Stimulated activated CD8-positive, alpha-beta memory T cell treated with anti-CD3 and anti-CD28 coated beads, Interleukin-4, amount 100 ng/mL, for 4 hours (primary cell): ENCODE measurements at places on chromosomes 2 and 18.
A peak's percentile ranks its signal among the peaks of the same experiment; 100 is the strongest.

DNA sequence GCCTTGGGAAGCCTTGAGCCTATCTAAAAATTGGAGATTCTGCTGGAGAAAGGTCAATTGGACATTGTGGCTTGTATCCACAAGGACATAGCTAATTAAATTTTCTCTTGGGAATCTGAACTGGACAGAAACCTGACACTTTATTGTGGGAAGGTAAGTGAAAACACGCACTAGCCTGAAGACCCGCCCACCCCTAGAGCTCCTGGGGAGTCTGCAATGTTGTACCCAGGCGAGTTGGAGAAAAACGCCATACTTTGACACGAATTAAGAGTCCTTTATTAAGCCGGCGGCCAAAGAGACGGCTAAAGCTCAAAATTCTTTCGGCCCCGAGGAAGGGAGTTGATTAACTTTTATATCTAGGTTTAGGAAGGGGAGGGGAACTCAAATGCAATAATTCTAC lies 1.2 kb upstream of the ZNF892 start:
- DNase-seq, result no peak

DNA sequence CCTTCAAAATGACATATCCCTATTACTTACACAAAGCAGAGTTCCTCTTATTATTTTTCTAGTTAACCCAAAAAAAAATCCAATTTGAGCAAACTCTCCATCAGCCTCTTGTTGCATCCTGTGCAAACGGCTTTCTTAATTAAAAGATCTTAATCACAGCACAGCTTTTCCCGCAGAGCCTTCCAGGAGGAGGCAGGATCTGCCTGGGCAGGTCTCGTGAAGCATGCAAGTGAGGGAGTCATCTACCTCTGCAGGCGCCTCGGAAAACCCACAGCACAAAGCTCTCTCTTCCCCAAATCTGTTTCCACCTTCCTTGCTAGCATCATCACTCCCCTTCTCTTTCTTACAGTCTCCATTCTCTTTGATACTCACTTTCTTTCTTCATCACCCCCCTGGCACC lies 100.4 kb downstream of the EN1 start:
- no peak for DNase-seq

DNA sequence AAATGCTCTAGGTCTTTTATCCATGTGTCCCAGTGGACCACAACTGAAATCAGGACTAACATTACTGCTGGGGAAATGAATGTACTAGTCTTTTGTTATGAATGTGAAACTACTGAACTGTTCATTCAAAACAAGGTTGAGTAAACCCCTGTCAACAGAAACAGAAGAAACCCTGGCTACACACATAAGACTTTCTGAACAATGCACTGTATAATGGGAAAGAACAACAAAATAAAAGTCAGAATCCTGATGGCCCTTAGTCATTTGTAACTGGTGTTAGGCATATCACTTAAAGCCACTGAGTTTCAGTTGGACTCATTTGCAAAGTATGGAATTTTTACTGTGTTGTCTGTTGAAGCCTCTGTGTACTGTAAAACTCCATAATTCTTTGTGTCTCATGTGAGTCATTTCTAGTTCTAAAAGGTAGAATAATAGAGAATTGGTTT lies 77.0 kb upstream of the UBXN4 start:
- DNase-seq, result no peak

DNA sequence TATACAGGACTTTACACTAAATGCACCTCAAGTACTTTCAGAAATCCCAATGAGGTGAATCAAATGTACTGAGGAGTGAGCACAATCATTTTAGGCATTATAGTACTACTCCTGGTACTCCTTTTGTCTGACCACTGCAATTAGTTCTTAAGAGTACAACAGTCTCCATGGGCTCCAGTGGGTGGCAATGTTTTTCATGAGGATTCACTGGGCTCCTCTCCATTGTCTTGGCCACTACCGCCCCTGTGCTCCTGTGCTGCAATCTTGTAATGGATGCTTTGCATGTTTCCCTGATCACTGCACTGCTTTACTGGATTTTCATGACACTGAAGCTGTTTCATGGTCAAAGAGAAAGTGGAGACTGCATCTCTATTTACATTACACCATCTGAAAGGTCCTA lies 268.5 kb upstream of the ZSWIM2 start:
- DNase-seq, result no peak

- DNase-seq, result no peak
Observed at GRCh38 chr2:196362973-196363549, 191.7 kb upstream of the STK17B start.

DNA sequence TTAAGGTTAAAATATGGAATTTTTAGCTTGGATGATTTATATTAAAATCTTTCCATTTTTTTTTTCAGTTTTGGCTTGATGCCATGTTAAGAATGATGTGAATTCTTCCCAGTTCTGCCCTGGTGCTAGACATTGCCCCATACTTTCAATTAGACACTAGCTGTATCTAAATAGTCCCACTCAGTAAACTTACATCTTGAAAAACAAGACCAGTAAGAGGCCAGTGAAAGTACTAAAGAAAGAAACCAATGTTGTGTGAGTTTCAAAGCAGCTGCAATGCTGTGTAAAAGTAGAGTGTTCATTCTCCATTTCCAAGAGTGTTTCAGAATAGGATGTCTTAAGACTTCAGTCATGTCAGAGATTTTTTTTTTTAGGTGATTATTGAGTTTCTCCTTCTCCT lies 40.0 kb upstream of the CYBRD1 start:
- DNase-seq, result no peak

DNA sequence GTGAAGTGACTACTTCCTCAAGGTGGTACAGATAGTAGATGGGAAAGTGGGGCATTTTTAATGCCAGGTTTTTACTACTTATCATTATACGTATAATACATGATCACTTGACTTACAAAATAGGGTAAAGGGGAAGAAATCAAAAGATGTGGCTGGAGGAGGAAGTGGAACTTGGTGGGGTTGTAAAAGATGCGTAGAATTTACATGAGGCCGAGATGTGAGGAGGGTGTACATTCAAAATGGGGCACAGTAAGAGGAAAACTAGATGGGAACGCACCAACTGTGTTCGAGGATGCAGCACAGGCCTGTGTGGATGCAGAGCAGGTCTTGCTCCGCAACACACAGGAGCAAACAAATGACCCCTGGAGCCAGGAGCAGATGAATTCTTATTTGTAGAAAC lies 403.3 kb downstream of the TXNL1 start:
- no peak for DNase-seq

DNA sequence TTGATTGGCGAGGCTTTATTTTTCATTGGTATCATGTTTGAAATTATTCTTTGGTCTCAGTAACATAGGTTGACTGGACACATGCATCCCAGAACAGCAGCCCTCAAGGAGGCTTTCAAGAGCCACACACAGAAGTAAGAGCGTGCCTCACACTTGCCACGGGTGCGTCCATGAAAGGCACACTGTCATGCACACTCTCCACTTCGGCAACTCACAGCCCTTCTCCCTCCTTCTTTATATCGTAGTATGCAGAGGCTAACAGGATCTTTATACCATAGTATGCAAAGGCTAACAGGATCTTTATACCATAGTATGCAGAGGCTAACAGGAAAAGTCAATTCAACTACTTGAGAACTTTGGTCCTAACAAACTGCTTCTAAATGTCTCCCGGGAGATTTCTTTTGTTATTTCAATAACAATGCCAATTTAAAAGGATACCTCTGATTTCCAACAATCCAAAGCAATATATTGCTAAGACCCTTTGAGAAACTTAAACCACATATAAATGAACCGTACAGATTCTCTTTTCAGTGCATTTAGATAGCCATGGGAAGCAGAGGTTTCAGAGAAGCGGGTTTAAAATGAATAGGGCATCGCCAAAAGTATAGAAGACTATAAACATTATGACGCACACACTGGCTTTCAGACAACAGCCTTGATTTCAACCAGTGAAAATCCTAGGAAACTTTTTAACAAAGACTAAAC lies 26.5 kb upstream of the ZNF516 start:
- DNase-seq, result no peak

DNA sequence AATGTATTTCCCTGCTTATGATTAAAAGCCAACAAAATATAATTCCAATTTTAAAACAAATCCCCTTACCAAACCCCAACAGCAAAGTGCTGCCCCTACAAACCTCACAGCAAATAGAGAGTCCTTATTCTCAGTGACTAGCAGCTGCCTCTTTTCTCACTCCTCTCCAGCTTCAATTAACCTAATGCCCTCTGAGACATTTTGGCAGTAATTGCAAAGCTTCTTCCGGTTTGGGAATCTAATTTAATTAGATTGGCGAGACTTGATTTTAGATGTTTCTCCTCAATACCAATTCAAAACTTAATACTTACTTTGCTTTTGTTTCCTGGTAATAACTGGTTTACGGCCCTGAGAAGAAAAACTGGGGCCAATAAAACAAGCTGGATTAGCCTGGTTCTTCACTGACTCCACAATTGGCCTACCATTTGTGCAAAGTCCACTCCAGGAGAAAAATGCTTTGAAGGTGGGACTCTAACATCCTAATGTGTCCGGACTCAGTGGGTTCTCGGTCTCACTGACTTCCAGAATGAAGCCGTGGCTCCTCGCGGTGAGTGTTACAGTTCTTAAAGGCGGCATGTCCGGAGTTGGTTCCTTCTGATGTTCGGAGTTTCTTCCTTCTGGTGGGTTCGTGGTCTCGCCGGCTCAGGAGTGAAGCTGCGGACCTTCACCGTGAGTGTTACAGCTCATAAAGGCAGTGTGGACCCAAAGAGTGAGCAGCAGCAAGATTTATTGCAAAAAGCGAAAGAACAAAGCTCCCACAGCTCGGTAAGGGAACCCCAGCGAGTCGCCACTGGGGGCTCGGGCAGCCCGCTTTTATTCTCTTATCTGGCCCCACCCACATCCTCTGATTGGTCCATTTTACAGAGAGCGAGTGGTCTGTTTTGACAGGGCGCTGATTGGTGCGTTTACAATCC lies 52.8 kb downstream of the SLC35F5 start:
- no peak for DNase-seq

DNA sequence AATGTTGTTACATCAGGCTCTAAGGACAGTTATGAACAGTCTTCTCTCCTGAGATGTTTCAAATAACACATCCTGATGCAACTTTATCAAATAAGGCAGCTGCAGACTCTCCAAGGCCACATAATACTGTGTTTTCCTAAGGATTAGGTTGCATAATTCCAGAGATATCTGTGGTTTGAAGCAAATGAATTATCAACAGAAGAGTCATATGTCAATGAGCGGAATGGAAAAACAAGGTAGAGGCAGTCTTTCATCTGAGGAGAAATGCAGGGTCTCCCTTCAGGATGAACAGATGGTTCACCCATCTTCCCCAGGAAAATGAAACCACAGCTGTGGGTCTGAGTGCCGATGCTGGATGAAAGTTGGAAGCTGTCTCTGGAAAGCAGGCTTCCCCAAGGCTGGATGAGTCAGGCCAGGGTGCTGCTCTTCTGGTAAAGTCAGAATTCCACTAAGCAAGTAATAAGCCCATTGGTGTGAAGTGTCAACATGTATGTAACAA lies 22.2 kb downstream of the LYG1 start:
- no peak for DNase-seq

- no peak for DNase-seq
Observed at GRCh38 chr2:129015397-129016285, 697.0 kb upstream of the HS6ST1 start.

- DNase-seq, result no peak
Observed at GRCh38 chr2:239677453-239678185, 276.8 kb upstream of the HDAC4 start.

- no peak for DNase-seq
Observed at GRCh38 chr2:216286616-216287231, 85.6 kb downstream of the MARCHF4 start.

- DNase-seq, result peak; percentile 43
Observed at GRCh38 chr2:102449370-102449974, 23.6 kb upstream of the SLC9A4 start.

GRCh38 chr2:40093021-40093675 lies 314.1 kb upstream of the THUMPD2 start:
- DNase-seq, result no peak

DNA sequence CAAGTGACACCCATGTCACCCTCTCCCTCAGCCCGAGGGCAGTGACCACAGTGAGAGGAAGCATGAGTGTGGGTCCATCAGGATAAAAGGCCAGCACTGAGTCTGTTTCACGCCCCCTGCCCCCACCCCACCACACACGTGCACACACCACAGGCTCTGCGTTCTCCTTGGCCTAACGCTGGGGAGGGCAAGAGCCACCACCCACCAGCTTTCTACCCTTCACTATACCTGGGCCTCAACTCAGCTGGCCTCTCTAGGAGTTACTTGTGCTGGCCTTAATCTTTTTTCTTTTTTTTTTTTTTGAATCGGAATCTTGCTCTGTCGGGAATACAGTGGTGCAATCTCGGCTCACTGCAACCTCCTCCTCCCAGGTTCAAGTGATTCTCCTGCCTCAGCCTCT lies 140.5 kb downstream of the ZFP36L2 start:
- DNase-seq, result no peak

DNA sequence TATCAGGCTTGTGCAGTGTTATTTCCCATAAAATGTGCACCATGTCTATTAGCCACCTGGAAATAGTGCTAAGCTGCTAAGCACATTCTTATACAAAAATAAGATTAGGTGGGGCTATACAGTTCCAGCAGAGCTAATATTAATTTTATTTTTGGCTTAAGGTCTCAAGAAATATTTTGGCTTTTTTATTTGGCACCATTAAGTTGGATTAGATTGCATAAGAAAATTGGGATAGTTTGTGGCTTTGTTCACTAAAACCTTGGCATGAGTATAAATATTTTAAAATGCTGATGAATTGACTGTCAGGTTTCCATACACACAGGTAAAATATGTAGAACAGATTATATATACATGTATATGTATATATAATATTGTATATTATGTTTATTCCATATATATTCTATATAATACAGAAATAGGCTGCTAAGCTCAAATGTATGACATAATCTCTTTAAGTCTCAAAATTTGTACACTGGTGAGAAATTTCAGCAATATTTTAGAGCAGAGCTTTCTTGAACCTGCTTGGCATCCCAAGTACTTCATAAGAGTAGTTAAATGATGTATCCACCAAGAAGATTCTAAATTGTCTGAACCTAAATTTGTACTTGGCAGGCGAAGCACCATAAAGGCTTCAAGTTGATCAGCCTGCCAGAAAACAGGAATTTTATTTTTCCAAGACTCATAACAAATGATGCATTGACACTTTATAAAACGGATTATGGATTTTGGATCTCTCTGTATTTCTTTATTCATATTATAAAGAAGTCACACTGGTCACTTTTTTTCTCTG lies 32.6 kb downstream of the CCDC102B start:
- no peak for DNase-seq

DNA sequence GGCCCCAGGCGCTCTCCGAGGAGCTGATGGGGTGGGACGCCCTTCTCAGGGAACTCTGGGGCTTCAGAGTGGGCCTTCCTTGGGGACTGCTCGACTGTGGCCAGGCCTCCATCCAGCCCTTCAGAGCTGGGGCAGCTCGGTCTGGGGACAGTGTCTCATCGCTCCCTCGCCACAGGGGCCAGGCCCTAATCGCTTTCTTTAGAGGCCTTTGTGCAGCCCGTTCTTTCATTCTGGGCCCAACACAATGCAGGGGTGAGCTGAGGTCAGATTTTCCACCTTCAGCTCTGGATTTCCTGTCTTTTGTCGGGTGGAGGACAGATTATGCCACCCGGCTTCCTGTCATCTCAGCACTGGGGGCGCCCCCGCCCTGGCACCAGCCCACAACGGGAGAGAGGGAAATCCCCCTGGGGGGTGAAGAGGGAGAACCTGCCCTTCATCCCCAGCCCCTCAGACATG lies 25.2 kb downstream of the MYCN start:
- peak; percentile 25 for DNase-seq
